ENCODE measurements at places on chromosomes 12 and 14.

- no peak for DNase-seq
Measured at GRCh38 chr14:66508547-66508845, 549 bp downstream of the GPHN start.

DNA sequence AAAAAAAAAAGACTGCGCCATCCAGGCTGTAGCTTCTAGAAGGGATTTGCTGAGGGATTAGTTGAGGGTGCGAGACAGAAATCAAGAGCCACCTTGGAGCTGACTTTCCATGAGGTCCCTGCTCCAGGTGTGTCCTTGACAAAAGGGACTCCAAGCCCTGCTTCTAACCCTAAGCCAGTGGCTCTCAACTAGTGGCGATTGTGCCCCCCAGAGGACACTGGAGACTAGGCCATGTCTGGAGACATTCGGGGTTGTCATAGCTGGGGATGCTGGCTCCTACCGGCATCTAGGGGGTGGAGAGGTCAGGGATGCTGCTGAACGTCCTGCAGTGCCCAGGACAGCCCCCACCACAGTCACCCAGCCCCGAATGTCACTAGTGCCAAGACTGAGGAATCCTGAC lies 40.6 kb downstream of the SPRING1 start:
- DNase-seq: no peak

DNA sequence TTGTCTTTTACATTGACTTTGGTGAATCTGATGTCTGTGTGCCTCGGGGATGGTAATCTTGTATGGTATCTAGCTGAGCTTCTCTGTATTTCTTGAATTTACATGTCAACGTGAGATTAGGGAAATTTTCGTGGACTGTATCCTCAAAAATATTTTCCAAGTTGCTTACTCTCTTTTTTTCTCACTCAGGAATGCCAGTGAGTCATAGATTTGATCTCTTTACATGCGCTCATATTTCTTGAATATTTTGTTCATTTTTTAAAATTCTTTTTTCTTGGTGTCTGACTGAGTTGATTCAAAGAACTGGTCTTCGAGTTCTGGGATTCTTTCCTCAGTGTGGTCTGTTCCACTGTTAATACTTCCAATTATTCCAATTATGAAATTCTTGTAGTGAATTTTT lies 207.7 kb downstream of the RAD51B start:
- DNase-seq: no peak

GRCh38 chr14:93962701-93963601 lies 13.4 kb downstream of the ASB2 start:
- no peak for DNase-seq

- DNase-seq: no peak
Measured at GRCh38 chr12:110266980-110267620, 13.9 kb upstream of the ATP2A2 start.

DNA sequence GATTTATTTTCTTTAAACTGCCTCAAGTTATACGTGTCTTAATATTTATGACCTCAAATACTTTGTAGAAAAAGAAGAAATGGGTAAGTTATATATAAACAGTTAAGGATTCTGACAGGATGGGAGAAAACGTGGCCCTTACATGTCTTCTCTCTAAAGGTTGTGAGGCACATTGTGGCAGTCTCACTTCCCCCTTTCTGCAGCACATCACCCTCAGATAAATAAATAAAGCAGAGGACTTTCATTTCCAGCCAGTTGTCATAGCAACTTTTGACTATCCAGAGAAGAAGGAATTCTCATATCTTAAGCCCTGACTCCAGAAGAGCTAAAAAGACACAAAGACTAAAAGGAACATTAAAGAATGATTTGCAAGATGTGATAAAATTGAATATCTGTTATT lies 28.8 kb upstream of the CEP83 start:
- DNase-seq: no peak

DNA sequence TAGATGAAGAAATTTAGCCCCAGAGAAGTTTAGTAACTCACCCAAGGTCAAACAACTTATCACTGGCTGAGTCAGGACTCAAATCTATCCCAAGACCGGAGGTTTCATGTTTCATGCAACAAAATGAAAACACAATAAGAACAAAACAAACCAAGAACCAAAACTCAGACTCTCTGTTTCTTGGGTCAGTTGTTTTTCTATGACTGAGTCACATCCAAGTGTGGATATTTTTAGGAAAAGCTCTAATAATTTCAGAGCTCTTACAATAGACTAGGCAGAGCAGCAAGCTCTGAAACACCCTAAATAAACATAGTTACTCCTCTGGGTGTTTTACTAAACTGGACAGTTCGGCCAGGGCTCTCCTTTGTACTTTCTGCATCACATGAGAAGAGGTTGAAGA lies 87.6 kb upstream of the PRB2 start:
- DNase-seq: no peak

DNA sequence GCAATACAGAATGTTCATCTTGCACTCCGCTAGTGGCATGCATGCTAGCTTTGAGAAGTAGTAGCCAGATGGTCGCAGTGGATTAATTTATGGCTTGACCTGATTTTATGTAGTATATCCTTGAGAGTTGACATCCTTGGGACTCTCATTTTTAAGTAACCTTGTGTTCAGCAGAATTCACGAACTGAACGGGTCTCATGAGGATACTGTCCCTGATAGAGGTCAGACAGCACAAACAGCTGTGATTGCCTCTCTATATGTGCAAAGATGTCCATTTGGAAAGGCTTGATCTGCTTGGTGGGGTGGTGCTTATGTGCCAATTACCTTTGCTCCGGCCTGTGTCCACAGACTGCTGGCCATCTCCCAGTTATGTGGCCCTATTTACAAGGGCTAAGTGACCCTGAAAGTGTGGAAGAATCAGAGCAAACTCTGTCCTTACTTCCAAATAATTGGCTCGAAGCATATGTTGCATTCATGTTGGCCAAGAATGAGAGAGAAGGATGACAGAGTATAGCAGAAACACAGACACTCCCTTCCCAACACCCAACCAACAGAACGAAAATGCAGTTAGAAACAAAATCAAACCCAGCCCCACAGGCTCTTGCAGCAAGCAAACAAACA lies 167.1 kb downstream of the CRADD start:
- no peak for DNase-seq

DNA sequence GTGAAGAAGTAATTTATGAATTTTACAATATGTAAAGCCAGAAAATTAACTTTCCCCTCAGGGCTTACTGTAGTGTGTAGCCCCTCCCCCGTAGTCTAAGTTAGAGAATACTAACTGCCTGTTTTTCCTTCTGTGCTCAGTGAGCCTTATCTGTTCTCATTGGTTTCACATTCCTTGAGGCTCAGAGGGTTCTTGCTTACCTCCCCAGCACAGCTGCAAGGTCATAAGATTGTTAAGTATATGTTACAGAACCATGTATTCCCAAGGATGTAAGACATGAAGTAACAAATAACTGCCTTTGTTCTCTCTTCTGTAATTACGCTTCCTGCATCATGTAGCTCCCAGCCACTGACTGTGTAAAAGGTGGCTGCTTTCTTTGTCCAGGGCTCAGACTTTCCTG lies 1351.1 kb downstream of the TMEM121 start:
- DNase-seq: no peak

GRCh38 chr12:69880571-69880970 lies 55.5 kb downstream of the MYRFL start:
- no peak for DNase-seq

GRCh38 chr12:30595742-30596141 lies 99.9 kb downstream of the IPO8 start:
- no peak for DNase-seq

DNA sequence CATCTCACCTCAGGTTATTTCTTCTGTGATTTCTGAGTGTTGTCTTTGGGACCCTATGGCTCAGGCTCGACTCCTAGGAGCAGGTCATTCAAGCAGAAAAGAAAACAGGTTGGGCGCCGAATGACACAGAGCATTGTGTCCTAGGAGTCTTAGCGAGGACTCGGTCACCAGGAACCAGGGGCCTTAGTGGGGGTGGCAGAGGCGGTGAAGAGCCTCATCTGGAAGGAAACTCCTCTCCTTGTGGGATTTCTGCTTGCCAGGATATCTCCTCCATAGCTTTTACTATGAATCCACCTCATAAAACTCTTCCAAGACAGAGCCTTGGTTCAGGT lies 630 bp downstream of the PLEKHH1 start:
- no peak for DNase-seq

- no peak for DNase-seq
Measured at GRCh38 chr12:54304187-54304810, 3.5 kb upstream of the NFE2 start.

GRCh38 chr14:97584528-97584927 lies 787.3 kb downstream of the VRK1 start:
- DNase-seq: no peak

GRCh38 chr12:111570084-111570961 lies 28.8 kb downstream of the ATXN2 start:
- no peak for DNase-seq

DNA sequence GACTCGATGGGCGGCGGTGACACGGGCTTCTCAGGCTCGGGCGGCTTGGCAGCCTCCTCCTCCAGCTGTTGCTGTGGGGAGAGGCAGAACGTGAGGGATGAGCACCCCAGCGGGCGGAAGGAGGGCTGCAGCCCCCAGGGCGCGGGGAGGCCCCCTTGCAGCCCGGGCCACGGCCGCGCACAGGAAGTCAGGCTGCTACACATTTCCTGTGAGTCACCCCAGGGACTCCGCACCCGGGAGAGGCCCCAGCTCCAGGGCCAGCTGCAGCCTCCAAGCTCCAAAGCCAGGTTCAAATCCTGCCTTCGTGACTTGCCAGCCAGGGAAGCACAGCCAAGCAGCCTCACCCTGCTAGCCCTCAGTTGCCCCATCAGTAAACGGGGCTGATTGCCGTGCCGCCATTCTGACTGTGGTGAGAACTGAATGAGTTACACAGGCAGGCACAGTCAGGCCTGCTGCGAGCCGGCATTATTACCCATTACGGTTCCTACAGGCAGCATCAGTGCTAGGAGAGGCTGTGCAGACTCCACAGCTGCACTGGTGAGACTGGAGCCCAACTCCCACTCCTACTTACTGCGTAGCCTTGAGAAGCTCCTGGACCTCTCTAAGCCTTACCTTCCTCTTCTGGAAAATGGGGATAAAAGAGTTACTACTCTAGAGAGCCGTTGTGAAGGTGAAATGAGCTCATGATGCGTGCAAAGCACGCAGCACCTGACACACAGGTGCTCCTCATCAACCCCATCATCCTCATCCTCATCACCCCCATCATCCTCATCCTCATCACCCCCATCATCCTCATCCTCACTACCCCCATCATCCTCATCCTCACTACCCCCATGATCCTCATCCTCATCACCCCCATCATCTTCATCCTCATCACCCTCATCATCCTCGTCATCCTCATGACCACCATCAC lies 100.9 kb downstream of the NCOR2 start:
- DNase-seq: peak; percentile 78

GRCh38 chr14:103008768-103009357 lies 48.5 kb downstream of the CDC42BPB start:
- DNase-seq: no peak

- no peak for DNase-seq
Measured at GRCh38 chr12:21884936-21885335, 56.3 kb downstream of the ABCC9 start.

DNA sequence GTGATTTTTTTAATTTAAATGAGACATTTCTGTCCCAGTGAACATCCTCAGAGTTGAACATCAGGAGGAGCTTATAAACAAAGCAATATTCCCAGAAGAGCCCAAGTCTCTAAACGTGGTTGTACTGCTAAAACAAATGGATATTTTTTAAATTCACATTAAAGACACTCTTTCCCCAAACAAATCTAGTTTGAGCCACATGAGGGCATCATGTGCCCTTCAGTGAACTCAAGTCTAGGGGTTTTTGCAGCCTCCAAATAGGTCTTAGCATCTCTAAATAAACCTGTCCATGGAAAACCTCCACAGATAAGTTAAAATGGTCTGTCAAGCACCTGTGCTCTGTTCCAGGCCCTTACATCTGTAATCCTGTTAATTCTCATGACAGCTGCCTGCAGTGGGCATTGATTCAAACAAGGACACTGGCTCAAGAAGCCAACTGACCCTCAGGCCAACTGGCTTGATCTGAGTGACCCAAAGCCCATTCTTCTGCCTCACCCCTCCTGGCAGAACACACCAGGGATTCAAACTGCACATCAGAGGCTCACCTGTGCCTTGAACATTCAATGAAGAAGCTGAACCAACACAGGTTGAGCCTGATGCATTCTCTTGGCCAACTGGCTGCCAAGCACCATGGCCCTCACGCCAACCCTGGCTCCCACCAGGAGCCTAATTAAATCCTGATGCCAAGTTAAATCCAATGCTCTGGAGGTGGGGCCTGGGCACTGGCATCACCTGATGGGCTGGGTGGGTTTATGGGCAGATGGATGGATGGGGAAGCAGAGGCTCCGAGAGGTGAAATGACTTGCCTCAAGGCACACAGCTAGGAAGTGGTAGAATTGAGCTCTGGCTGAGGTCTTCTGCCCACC lies 8.6 kb downstream of the ISCU start:
- DNase-seq: no peak

GRCh38 chr12:67594888-67595287 lies 53.7 kb upstream of the DYRK2 start:
- no peak for DNase-seq

GRCh38 chr12:3596703-3597415 lies 105.9 kb downstream of the PRMT8 start:
- DNase-seq: no peak

DNA sequence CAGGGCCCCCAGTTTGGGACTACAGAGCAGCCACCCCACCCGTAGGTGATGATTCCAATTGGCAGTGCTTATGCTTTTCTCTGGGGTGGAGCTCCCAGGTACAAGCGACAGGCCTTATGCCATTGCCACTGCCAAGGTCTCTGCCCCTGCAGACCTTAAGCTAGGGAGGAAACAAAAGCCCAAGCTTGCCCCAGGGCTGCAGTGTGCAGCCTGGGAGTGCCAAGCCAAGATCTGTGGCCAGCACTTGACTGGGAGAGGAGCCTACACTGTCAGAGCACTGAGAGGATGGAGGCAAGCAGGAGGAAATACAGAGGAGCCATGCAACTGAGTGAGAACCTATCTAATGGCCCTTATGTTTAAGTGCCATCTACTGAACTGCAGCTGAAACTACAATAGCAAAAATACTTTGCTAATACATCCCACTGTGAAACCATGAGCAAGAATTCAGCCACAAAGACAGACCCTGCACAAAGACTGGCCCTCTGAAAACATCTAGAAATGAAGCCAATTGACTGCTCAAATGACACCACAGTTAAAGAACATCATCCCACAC lies 17.7 kb upstream of the ASCL1 start:
- DNase-seq: no peak

GRCh38 chr12:65684906-65685305 lies 139.4 kb upstream of the HMGA2 start:
- no peak for DNase-seq

DNA sequence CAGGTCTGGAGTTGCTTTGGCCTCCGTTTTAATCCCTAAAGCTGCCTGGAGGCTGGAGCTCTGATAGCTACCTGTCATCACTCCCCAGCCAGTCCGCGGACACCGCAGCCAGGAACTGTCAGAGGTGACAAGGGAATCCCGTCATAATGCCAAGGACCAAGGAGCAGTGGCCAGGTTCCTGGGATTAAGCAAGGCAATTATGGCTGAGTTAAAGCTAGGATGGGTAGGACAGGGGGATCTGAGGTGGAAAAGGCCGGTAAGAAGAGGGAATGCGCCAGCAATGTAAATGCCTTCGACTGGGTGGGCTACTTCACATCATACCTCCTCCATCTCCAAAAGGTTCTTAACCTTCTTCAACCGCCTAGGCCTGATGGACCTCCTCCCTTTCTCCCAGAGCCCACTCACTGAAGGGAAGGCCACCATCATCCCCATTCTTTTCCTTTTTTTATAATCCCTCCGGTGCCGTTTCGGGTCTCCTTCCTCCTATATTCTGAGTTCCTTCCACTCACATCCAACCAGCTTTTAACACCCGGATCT lies 1.9 kb downstream of the PPP1R3E start:
- DNase-seq: no peak

- DNase-seq: no peak
Measured at GRCh38 chr12:49893753-49894750, 9.6 kb downstream of the FAIM2 start.

- no peak for DNase-seq
Measured at GRCh38 chr12:121918679-121919038, 267 bp downstream of the CFAP251 start.

All from stimulated activated CD4-positive, alpha-beta T cell treated with anti-CD3 and anti-CD28 coated beads, TNF-alpha, amount 100 ng/mL, for 4 hours (primary cell).